ENCODE measurements at places on chromosomes 3 and 15.

DNA sequence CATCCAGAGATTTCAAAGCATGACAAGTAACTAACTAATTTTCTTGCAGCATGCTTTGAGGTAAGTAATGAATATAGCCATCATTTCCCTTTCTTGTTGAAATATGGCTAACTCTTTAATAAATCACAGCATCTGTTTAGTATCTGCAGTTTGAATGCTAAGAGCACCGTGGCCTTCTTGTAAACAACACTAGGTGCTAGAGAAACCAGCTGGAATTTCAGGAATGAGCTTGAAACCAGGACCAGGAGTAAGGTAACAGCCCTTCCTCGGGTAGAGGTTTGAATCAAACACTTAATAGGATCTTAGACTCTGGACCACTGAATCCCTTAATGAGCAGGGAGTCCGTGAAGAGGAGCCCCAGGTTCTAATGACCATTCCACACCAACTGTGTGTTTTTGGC, 13.6 kb downstream of the CALML4 start:
- DNase-seq, result no peak

DNA sequence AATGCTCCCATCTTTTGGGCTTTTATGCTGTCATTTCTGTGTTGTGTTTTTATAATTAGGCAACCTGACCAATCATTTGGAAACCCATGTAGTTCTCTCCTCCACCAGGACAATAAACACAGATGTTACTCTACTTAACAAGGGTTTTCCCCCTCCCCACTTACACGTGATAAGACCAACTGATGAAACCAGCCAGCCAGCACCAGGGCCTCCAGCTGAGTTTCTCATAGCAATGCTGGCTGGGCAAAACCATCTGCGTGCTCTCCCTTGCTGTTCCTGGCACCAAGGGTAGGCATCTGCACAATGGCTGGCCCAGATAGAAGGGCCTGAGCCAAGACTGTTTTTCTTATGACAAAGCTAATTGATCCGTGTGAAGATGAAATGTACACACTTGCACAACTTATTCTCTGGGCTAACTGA, 310.4 kb downstream of the PLCL2 start:
- no peak for DNase-seq

- DNase-seq, result no peak
Measured at GRCh38 chr15:71755092-71755970, 55.0 kb upstream of the NR2E3 start.

DNA sequence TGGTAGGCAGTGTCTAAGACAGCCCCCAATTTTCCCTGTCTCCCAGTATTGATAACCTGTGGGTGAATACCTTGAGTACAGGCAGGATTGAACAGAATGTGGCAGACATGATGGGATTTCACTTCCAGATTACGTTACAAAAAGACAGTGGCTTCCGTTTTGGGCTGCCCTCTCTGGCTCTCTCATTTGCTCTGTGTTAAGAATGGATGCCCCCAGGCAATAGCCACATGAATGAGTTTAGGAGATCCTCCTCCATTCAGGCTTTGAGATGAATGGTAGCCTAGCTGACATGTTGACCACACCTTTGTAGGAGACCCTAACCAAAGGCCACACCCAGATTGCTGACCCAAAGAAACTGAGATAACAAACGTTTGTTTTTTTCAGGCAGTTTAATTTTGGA, 34.3 kb downstream of the UBXN7 start:
- no peak for DNase-seq

GRCh38 chr15:69181424-69181823, 21.0 kb downstream of the GLCE start:
- no peak for DNase-seq

GRCh38 chr15:32682569-32682968, 35.2 kb upstream of the GREM1 start:
- DNase-seq, result no peak

DNA sequence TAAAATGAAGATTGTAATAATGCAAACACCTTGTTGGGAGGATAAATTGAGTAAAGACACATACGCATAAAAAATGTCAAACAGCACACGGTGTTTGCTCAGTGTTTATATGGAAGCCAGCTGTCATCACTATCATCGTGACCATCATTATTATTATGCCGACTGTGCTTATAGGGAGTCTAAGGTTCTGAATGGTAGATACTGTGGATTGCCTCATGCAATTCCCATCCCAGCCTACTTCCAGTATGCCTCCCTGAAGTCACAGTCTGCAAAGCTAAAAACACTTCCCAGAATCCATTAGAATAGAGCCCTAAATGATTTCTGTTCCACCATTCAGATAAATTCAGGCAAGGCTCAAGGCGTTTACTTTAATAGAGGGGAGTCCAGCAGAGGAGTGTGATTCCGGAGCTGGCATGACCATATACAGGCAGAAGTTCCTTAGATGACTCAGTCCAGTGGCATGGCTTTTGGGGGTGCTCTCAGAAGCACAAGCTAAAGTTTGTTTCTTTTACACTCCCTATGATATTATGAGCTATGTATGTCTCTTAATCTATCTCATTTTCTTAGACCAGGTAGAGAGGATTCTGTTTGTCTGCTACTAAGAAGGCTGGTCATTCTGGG, 148.7 kb downstream of the MEX3B start:
- no peak for DNase-seq

Measured in activated CD8-positive, alpha-beta memory T cell treated with anti-CD3 and anti-CD28 coated beads for 1 hour (primary cell).